ENCODE measurements at places on chromosomes 3 and 15.

GRCh38 chr3:29164825-29165224, 116.0 kb upstream of the RBMS3 start:
- DNase-seq = no peak

- no peak for DNase-seq
Measured at GRCh38 chr3:16255726-16256125, 9.0 kb downstream of the DPH3 start.

DNA sequence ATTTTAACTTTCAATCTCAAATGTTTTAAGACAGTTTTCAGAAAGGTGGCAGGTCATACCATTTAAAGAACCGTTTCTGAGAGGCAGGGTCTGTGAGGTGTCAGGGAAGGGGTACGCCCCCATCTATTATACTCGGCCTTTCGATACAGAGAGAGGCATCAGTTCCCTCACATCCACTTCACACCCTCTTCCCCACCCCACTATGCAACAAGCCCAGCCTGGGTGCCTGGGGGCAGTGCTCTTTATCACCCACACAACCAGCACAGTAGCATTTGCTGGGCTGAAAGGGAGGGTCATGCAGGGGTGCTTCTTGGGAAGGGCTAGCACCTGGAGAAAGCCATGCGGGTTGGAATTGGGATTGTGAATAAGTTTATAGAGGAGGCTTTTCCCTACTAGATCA, 56.0 kb upstream of the KCNMB2 start:
- no peak for DNase-seq

DNA sequence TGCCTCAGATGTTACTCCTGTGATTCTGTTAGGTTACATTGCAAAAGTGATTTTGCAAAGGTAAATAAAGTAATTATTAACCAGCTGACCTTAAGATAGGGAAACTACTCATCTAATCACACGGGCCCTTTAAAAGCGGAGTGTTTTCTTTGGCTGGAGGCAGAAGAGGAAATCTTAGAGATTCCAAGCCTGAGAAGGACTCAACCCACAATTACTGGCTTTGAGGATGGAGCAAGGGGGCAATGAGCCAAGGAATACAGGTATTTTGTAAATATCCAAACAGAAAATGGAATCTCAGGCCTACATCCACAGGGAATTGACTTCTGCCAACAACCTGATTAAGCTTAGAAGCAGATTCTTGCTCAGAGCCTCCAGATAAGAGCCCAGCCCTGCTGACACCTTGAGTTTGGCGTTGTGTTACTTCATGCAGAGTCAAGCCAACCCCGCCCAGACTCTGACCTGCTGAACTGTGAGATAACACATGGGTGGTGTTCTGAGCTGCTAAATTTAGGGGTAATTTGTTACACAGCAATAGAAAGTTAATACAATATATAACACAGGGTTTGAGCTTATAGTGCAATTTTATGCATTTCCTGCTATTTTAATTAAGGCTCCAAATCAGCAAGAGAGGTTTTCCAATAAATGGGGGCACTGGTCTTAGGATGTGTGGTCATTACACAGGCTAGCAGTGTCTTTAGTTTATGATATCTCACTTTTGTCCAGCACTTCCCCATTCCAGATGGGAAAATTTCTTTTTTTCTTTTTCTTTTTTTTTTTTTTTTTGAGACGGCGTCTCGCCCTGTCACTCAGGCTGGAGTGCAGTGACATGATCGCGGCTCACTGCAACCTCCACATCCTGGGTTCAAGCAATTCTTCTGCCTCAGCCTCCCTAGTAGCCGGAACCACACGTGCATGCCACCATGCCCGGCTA, 19.5 kb downstream of the NFKBIZ start:
- DNase-seq = no peak

DNA sequence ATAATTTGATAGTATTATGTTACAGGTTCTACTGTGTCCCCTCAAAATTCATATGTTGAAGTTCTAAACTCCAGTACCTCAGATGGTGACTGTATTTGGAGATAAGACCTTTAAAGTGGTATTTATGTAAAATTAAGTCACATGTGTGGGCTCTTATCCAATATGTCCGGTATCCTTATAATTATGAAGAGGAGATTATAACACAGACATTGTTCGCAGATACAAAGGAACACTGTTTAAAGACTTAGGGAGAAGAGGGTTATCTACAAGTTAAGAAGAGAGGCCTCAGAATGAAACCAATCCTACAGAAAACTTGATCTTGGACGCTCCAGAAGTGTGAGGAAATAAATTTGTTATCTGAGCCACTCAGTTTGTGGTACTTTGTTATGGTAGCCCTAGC, 50.9 kb downstream of the DPH6 start:
- DNase-seq = no peak

GRCh38 chr15:31403606-31404005, 77.0 kb downstream of the KLF13 start:
- DNase-seq = no peak

- no peak for DNase-seq
Measured at GRCh38 chr3:147937891-147938290, 528.7 kb downstream of the ZIC1 start.

GRCh38 chr3:150662410-150663200, 41.1 kb downstream of the ERICH6 start:
- DNase-seq = no peak

- DNase-seq = no peak
Measured at GRCh38 chr3:139676108-139676507, 1.7 kb downstream of the NMNAT3 start.

- no peak for DNase-seq
Measured at GRCh38 chr3:189838291-189838690, 207.1 kb downstream of the TP63 start.
